ENCODE measurements at places on chromosomes 7 and 10.
A peak's percentile ranks its signal among the peaks of the same experiment; 100 is the strongest.

DNA sequence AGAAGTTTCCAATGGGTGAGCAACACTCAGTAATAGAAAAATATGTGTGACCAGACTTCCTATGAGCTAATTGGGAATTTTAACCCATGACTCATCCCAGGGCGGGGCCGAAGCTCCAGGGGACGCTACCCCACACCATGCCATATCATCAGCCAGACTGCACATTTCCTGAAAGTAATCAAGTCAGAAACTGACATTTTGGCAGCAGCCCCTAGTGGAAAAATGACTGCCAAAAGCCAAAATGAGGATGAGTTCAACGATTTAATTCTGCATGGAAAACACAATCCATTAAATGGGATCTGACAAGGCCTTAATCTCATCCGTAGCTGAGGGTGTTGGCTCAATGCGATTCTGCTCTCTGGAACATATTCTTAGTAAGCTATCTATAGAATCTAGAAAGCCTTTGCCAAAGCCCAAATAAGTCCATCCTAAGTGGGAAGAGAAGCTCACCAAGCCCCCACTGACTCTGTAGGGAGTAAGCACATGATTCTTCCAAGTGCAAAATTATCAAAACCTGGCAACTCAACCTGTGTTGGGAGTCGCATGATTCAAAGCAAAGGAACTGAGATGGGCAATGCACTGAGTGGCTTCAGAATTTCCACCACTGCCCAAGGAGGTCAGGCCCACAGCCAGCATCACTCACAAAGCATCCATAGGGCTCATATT, 93.1 kb upstream of the PDE1C start:
- DNase-seq = peak; percentile 96

DNA sequence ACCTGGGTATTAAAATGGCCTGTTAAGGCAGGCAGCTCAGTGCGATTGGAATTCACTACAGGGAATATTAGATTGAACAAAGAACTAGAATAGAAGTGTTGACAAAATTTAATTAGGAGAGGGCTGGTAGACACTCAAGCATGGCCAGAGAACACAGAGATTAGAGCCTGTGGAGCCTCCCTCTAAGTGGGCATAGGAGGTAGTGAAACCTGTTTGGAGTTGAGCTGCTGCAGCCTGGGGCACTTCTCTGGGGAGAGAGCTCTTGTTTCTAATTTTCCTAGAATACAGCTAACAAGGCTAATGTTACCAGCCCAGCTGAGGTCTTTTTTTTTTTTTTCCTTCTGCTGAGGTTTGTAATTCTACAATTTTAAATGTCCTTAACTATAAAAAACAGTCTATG, 46.4 kb downstream of the TMEM168 start:
- no peak for DNase-seq

DNA sequence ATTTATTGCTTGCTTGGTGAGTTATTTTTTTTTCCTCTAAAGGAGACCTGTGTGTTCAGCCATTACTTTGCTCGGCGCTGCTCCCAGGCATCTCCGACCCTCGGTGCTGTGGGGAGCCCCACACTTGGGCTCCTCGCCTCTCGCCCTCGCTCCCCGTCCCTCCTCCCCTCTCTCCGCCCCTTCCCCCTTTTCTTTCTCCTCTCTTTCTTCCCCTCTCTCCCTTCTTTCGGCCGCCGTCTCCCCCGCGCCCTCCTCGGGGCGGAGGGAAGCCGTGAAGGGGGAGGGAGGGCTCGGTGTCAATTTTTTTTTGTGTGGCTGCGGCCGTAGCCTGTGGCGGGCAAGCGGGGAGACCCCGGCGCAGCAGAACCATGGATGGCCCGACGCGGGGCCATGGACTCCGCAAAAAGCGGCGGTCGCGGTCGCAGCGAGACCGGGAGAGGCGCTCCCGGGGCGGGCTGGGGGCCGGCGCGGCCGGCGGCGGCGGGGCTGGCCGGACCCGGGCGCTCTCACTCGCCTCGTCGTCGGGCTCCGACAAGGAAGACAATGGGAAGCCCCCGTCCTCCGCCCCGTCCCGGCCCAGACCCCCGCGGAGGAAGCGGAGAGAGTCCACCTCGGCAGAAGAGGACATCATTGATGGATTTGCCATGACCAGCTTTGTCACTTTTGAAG, 1.1 kb downstream of the AUTS2 start:
- DNase-seq = peak; percentile 17

DNA sequence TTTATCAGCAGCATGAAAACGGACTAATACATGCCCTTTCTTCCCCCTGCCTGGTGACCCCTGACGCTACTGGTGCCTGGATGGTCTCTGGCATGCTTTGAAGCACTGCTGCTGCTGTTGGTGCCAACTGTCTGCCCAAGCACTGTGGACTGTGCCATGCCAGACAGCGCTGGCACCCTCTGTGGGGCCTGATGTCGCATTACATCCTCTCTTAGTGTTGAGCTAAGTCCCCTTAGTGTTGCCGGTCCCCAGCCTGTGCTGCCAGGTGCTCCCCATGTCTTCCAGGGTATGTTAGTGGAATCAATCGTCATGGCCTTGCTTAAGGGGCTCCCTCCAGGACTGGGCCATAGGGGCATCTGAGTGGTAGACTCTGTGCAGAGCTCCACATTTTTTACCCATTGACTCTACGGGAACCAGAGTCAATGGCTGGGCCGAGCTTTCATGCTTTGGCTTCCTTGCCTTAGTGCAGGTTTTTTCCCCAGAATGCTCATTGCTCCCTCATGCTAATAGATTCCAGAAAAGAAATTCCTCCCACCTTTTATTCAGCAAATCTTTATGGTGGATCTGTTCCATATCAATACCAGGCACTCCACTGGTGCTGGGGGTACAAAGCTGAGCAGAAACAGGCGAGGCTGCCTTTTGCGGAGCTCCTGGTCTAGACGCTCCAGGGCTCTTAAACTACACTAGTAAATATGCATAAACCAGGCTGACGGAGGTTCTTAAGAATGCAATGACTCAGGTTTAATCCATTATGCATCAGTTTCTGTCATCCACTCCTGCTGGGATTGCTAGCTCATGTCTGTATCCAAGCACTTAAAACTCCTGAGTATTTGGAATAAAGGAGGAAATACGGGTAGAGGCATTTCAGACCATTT, 21.8 kb upstream of the MRC1 start:
- DNase-seq = peak; percentile 97

GRCh38 chr7:113799896-113800295, 118.9 kb downstream of the PPP1R3A start:
- no peak for DNase-seq

DNA sequence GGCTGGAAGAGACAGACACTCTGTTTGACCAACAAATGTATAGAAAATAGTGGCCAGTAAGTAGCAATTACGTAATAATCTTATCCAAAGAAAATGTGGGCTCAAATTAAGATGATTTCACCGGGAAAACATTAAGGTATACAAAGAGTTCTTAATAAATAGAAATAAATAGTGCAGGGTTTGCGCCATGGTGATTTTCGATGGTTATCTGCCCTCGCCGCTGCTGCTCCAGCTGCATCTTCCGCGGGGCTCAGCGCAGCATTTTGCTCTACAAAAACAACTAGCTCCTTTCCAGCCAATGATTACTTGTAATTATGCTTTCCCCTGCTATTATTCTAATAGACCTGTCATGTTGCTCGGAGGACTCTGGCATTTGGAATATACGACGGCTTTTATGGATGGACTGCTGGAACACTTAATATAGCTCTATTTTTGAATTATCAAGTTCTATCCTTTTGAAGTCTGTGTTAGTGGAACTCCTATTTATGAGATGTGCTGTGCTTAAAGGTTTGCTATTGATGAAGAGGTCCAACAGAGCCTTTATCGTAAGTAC, 103.8 kb downstream of the BUB3 start:
- no peak for DNase-seq

- no peak for DNase-seq
Measured at GRCh38 chr7:108839076-108839475, 269.4 kb downstream of the DNAJB9 start.

- no peak for DNase-seq
Measured at GRCh38 chr10:101283762-101284100, 54.5 kb upstream of the LBX1 start.

DNA sequence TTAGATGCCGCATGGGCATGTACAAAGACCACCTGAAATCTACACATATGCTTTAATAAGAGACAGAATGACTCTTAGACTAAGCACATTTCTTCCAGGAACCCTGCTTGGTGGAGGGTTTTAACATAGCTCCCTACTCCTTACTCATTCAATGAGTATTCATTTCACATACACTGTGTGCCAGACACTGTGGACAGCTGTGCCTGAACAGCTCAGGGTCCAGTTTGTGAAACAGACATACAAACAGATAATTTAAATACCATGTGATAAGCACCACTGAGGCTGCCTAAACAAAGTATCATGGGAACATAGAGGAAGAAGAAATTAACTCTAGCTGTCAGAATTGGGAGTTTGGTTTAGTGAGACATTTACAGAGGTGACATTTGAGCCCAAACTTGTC, 65.2 kb upstream of the ITPRID1 start:
- DNase-seq = no peak

- no peak for DNase-seq
Measured at GRCh38 chr10:112376396-112376790, 2.5 kb downstream of the ACSL5 start.

GRCh38 chr10:46305079-46305818, 18.5 kb downstream of the ANTXRL start:
- DNase-seq = no peak

GRCh38 chr7:106063024-106063423, 49.1 kb downstream of the SYPL1 start:
- DNase-seq = no peak

DNA sequence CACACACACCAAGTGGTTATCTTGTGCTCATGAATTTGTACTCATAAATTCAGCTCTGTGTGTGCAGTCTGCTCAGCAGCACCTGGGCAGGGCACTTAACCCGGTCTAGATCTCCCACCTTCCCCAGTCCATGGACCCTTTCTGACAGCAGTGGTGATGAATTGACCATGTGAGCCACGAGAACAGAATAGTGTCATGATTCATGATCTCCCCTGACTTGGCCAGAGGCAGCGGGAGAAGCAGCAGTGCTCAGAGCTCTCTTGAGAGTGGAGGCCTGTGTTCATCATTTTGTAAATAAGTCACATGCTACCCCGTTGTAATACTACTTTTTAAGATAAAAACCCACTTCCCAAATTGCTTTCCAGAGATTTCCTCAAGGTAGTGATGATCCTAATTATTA, 74.2 kb downstream of the GALNT17 start:
- DNase-seq = no peak

GRCh38 chr10:77223526-77224460, 413.8 kb downstream of the KCNMA1 start:
- peak; percentile 5 for DNase-seq

DNA sequence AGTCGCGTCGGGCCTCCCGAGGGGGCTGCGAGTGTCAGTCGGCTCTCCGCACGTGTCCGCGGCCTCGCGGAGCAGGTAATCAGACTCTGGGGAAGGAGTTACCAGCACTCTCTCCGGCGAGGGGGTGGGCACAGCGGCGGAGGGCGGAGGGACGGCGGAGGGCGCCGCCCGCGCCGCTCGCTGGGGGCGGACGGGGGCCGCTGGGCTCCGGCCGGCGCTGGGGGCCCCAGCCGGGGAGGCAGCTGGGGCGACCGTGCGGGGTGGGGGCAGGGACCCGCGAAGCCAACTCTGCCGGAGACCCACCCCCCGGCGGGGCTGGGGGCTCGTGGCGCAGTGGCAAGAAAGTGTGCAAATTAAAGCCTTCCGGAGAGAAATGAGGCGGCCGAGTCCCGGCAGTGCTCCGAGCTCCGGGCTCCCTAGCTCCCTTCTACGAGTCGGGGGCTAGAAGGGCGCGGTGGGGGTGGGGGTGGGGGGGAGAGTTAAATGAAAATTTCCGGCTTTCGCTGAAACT, at the start of gene CDK6:
CDK6 (minus strand) TSS at position 85 of the 511 bp plus-strand sequence. CDS start 3,250 bp downstream, outside the sequence.
- DNase-seq = peak; percentile 86

DNA sequence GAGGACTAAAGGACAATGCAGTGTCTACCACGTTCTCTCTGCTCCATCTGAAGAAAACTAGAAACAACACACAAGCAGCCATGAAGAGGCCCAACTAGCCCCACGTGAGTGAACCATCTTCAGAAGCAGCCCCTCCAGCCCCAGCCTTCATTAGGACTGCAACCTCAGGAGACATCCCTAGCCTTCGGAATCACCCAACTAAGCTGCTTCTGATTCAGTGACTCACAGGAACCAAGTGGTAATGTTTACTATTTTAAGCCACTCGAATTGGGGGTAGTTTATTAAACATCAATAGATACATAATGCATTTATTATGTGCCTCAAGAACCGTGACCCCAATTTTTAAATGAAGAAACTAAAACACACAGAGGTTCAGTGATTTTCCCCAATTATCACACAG, 22.6 kb downstream of the ARHGAP12 start:
- DNase-seq = no peak

DNA sequence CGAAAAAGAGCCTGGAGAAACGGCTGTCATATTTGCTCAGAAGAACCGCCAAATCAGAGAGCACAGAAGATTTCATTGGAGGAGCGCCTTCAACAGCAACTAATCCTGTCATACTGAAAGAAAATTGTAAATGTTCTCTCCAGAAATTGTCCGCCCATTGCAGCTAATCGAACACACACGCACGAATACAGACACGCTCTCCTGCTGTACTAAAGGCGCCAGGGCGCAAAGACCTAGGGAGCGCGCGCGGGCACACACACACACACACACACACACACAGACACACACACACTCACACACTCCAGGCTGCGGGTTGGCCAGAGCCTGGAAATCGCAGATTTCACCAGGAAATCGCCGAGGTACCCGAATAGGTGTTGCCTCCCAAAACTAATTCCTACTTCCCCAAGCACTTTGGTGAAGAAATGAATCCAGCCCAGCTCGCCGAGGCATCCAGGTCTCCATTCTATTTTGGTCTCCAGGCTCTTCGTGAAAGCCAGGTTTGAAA, at the start of gene CHRM2:
CHRM2 (plus strand) TSS at position 157 of the 505 bp plus-strand sequence. CDS start 146,214 bp downstream, outside the sequence.
- no peak for DNase-seq

DNA sequence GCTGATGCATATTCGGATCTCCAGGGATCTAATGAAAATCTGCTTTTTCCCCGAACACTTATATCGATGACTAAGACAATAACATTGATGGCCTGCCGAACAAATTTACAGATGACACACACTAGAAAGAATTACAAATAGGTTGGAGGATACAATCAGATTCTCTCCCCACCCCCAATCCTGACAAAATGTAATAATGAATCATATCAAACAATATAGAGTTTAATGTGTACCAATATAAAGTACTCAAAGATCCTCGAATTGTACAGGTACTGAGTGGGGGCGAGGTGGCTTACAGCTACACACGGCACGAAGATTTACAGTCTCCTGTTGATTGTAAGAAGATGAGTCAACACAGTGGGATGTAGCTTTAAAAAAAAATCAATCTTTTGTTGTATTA, 182.7 kb upstream of the MKLN1 start:
- no peak for DNase-seq

GRCh38 chr7:28291559-28291958, 111.0 kb upstream of the JAZF1 start:
- DNase-seq = no peak

Data from ACHN (cell line).